ENCODE measurements at places on chromosomes 7 and 10.

DNA sequence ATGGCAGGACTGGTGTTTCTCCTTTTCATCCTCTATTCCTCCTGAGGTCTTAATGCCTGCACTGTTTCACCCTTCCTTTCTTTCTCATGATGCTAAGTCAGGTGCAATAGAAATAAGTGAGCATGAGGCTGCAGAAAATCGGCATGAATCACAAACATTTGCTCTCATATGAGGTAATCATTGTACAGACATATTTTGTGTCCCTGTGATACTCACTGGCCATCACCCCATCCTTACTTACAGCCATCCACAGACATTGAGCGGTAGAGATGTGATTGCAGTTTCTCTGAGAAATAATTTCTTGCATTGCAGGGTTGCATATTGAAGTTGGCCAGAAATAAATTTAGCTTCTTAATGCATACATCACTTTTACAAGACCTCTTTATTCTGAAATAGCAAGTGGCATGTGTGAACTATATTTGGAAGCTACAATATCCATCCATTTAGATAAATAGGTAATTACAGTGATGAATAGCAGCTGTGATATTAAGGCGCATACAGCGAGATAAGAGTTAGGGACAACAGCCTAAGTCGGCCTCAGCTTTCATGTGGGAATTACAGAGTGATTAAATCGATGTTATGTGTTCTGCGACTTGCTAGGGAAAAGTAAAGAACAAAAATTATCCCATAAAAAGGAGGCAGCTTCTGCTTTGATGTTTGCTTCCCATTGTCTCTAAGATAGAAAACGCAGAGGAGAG is 612.6 kb downstream of the SORCS3 start:
- DNase-seq = no peak

GRCh38 chr10:131728286-131729228 is 172.3 kb upstream of the PPP2R2D start:
- peak; percentile 31 for DNase-seq

GRCh38 chr7:156065400-156065799 is 253.1 kb upstream of the SHH start:
- DNase-seq = no peak

- DNase-seq = no peak
Observed at GRCh38 chr10:104122225-104123107, 495 bp downstream of the SFR1 start.

- DNase-seq = no peak
Observed at GRCh38 chr10:4217187-4217586, 432.2 kb upstream of the KLF6 start.

DNA sequence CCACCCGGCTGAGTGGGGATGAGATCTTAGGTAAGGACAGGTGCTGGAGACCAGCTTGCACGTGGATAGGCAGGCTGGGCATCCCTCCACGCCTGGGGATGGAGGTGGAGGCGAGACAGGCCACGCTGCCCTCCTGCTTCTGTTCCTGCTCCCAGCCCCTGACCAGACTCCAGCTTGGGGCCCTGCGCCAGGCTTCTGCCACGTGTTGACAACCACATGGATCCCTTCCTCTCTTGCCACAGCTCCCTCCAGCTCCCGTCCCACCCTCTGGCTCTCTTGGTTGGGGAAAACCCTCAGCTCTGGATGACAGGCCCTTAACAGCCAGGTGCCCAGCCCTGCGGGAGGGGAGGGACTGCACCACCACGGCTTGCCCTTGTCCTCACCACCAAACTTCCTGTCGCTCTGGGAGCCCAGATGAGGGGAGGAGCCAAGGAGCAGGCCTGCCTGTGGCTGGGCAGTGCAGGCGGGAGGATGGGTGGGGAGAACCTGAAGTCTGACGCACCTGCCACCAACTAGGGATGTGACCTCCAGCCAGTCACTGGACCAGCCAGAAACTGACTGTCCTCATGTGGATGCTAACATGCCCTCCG is 36.0 kb downstream of the KCNH2 start:
- peak; percentile 64 for DNase-seq

DNA sequence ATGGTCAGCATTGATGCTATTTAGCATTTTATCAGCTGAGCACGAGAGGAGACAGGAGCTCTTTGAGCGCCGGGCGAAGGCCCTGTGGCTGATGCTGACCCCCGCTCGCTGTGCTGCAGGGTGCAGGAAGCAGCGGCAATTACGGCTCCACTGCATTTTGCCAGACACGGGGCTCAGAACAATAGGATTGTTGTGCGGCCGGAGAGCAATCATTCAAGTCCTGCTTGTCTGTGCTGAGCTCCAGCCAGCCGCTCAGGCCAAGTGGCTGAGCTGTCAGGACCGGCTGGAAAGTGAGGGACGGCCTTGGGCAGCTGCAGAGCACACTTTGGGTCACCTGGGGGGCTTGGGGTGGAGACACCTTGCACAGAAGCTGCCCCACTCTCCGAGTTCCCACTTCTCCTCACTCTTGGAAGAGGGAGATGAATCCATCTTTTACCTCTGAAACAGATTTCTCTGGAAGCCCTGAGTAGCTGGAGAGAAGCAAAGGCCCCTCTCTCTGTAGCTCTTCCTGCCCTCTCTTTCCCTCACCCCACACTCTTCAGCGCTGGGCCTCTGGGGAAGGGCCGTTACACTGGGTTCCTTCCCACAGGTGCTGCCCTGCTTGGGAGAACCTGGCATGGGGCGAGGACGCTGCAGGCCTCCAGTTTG is 17.3 kb upstream of the ADARB2 start:
- no peak for DNase-seq

- no peak for DNase-seq
Observed at GRCh38 chr10:132732518-132732917, 53.4 kb downstream of the NKX6-2 start.

DNA sequence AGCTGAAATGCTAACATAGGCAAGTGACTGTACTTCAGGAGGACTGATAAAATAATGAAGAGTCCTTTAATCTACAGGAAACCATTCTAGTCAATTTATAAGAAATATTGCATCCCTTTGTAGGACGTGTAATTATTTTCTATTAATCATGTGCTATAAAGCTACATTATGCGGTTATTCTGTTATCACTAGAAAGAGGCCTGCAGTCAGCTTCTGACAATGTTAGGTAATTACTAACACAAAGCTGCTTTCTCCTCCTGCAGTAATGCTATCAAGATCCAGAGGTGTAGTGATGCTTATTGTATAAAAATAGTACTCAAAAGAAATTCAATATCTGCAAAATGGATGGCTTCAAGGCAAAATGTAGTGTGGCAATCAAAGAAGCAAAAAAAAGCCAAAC is 191.1 kb downstream of the SKAP2 start:
- DNase-seq = no peak

- DNase-seq = no peak
Observed at GRCh38 chr7:96649981-96650380, 59.7 kb downstream of the SEM1 start.

DNA sequence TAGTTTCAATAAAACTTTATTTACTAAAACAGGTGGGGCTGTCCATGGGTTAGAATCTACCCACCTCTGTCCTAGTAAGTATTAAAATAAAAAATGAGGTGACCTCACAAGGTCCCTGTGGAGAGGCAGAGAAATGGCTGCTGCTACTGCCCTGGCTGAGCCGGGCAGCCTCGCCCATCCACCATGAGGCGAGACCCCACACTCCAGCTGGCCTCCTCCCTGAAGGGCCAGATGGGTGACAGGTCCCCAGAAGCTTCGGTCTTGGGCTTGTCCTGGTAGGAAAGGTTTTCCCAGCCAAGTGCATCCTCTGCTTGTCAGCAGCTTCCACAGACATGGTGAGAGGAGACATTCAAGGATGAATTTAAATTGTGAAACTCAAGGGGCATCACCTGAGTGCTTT is 565.8 kb downstream of the PTPRN2 start:
- DNase-seq = peak; percentile 46

Data from upper lobe of right lung (tissue), 1 donor.